ENCODE measurements at places on chromosomes 12 and 14.

DNA sequence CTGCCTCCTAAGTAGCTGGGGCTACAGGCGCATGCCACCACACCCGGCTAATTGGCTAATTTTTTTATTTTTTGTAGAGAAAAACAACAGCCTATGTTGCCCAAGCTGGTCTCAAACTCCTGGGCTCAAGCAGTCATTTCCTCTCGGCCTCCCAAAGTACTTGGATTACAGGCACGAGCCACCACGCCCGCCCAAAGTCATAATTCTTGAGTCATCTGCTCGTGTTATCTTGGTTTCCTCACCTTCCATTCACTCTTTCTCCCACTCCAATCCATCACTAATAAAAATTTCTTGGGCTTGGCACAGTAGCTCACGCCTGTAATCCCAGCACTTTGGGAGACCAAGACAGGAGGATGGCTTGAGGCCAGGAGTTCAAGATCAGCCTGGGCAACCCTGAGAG lies 32.0 kb downstream of the ITGA7 start:
- DNase-seq, result no peak

- DNase-seq, result no peak
These were observed 1100.6 kb downstream of the GALC start for GRCh38 chr14:86892152-86892956.

DNA sequence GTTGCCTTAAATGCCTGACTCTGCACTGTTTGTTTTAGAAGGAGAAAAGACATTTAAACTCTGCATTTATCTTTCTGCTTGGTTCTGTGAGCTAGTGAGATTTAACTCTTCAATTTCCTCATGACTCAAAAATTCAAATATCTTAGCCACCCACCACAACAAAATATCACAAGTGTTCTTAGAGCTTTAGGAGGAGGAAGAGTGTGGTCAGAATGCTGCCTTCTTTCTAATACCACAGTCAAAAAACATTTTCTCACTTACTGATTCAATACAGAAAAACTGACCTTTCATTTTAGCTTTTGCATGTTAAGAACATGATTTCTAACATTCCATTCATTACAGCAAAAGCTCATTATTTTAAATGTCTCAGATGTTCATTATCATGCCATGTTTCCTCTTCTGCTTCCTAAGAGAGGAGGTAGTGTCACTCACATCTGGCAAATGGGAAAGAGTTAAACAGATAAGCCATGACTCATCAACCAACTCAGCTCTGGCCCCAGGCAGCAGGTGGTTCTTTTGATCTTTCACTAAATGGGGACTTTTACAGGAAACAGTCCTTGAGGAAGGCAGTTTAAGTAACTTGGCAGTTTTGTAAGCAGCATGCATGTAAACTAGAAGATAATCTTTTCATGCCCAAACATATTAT lies 56.4 kb upstream of the RNU6-8 start:
- DNase-seq, result peak; percentile 77

GRCh38 chr12:17841496-17841895 lies 248.5 kb downstream of the RERGL start:
- no peak for DNase-seq

DNA sequence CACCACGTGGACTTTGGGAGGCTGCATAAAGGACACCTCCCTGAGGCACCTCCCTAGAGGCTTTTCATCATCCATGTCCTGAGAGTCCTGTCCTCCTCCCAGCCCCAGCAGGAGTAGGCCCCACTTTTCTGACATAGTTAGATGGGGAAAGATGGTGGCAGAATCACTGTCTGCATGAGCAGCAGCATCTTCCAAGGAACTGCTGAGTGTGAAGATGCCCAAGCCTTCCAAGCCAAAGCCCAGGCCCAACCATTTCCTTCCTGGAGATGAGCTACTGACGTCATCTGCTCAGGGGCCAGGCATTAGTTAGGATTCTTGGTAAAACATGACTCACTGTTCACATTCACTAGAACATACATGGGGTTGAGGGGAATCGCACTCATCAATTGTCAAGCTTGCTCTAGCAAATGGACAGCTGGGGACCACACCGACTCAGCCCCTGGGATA lies 37.3 kb downstream of the VDR start:
- DNase-seq, result no peak

- DNase-seq, result no peak
These were observed 69.0 kb downstream of the PPM1H start for GRCh38 chr12:62865937-62866336.

GRCh38 chr12:14768823-14769405 lies 34.4 kb downstream of the WBP11 start:
- no peak for DNase-seq

DNA sequence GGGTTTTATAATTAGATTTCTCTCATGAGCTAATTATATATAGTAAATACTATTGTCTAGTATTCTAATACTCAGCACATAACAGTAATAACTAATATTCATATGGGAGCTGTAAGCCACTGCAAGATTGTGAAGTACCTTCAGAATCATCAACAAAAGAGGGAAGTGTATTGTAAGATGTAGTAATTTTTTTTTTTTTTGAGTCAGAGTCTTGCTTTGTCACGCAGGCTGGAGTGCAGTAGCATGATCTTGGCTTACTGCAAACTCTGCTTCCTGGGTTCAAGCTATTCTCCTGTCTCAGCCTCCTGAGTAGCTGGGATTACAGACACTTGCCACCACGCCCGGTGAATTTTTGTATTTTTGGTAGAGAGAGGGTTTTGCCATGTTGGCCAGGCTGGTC lies 3.1 kb downstream of the GPR33 start:
- no peak for DNase-seq

DNA sequence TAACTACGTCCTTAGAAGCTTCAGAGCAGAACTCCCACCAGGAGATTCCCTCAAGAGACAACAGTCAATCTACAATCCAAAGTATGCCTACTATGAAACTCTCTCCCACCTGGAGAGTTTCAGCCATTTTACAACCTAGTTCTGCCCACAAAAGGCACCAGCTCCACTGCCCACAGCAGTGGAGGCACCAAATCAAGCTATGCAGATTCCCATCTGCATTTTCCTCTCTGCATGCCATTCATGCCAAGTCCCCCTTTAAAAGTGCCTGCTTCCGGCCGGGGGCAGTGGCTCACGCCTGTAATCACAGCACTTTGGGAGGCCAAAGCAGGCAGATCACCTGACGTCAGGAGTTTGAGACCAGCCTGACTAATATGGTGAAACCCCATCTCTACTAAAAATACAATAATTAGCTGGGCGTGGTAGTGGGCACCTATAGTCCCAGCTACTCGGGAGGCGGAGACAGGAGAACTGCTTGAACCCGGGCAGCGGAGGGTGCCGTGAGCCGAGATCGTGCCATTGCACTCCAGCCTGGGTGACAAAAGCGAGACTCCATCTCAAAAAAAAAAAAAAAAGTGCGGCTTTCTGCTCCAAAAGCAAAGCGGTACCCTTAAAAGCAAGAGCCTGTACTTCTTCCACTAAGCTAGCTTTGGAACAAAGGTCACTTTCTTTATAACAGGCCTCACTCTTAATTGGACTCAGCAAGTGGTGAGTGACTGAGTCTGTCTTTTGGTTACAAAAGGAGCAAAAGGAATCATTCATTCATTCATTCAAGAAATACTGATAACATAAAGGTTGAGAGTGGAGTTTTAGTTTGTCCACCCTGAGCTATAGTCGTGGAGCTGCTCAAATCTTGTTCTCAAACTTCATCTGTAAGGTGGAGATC lies 10.1 kb upstream of the DLGAP5 start:
- no peak for DNase-seq

DNA sequence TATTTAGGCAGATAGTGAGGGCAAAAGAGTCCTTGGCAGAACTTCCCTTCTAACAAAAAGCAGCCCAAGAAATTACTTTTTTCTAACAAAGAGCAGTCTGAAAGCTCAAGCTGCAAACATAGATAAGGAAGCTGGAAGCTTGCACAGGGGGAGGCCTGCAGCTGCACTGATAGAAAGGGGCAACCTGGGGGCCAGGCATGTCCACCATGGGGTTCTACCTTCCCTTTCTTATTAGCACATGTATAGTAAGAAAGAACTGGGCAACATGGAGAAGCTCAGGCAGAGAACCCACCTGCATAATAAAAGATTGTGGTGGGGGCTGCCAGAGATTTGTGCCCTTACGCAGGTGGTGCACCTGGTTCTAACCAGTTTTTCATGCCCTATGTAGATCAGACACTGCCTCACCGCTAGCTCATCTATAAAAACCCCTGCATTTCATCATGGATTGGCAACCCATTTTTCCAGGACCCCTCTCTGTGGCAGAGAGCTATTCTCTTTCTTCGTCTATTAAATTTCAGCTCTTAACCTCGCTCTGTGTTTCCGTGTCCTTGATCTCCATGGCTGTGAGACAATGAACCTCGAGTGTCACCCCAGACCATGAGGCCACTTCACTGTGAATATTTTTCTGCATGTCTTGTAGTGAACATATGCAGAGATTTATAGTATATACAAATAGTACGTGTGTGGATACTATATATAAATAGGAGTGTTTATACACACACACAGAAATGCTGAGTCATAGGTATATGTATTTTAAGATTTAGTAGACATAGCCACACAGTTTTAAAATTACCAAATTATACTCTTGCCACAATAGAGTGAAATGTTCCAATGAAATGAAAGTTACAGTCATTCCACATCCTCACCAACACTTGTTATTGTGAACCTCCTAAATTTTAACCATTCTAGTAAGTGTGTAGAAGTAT lies 53.0 kb downstream of the PEX5 start:
- no peak for DNase-seq

DNA sequence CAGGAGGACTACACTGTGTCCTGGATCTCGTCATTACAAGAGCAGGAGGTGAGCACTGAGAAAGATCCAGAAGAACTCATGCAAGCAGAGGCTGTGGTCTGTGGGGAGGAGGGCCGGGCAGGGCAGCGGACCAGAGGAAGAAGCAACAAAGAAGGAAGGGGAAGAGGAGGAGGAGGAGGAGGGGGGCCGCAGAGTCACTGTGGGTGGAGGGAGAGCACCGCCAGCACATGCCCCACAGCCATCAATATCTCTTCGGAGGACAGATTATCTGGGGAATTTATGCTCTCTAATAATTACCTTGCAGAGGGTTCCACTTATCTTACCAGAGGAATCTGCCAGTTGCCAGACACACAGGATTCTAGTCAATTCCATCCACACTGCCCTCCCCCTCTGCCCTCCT lies 105.6 kb downstream of the DPF3 start:
- no peak for DNase-seq

DNA sequence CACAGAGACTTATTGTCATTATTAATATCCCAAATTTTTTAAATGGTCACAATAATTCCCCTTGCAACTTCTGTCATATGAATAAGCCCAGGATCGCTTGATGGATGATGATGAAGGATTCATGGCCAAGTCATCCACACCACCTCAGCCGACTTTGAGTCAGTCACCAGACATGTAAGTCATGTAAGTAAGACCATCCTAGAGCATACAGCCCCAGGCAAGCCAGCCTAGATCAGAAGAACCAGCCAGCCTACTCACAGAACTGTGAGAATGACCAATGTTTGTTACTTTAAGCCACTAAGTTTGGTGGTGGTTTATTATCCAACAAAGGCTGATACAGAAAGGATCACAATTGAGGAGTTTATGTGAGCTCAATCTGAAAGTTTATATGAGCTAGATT lies 341.8 kb downstream of the NRXN3 start:
- no peak for DNase-seq

DNA sequence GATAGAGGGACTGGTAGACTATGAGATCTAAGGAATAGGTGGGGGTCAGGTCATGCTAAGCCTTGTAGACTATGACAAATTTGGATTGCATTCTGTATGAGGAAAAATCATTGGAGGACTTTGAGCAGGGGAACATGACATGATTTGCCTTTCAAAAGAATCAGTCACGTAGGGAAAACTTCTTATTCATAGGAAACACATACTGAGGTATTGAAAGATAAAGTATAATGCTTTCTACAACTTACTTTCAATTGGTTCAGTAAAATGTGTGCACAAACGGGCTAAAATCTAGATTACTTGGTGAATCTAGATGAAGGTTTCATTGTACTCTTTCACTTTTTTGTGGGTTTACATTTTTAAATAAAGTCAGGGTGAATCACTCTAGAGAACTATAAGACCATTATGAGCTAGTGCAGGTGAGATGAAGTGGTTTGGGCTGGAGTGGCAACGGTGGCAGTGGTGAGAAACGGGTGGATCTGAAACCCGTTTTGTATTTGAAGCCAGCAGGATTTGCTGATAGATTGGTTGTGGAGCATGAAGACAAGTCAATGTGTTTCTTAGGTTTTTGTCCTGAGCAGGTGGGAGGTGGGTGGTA lies 6.7 kb downstream of the BBS10 start:
- DNase-seq, result no peak

- DNase-seq, result peak; percentile 41
These were observed 532 bp downstream of the FKBP11 start for GRCh38 chr12:48924617-48925303.

GRCh38 chr14:63908667-63909264 lies 56.0 kb downstream of the SYNE2 start:
- no peak for DNase-seq

DNA sequence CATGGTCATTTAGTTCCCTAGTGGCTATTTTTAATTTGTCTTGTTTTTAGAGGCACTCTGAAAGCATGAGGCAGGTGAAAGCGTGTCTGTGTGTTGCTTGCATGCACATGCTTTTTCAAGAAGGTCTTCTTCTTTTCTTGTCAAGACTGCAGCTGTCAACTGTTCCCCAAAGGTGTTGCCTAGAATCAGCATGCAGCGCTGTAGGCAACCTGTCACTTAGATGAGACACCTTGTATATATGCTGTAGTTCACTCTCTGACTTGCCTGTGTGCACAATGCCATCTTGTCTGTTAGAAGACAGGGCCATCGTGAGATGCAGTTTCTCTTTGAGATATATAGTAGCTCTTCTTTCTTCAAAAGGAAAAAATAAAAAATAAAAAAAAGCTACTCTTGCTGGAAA lies 885.7 kb downstream of the DIO2 start:
- no peak for DNase-seq

- DNase-seq, result no peak
These were observed 36.7 kb upstream of the IL22 start for GRCh38 chr12:68290126-68290525.

DNA sequence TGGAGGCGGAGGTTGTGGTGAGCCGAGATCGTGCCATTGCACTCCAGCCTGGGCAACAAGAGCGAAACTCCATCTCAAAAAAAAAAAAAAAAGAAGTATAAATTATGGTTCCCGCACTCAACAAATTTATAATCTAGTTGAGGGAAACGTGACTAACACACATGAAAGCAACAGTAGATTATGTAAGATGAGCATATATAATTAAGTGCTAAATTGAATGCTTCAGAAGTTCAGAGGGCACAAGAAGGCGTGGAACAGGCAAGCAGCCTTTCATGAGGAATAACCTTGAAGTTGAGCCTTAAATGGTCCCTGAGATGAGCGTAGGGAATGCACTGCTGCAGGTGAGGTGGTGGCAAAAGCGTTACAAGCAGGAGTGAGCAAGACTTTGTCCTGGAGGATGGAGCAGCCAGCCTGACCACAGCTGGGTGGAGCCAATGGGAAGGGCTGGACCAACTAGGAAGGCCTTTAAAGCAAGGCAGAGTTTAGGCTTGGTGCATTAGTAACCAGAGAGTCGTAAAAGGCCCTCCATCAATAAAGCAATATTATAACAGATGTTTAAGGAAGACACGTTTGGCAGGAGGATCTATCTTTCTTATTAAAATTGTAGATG lies 30.6 kb upstream of the TUBA1A start:
- no peak for DNase-seq

All from NCI-H2029 (cell line).